ENCODE measurements at places on chromosomes 1 and 21. TPM values are rescaled to one million over a fixed set of nuclear protein-coding genes. Genes with fewer than 3 reads are reported as not detected.

Gene RPE65
- total RNA-seq, result not detected

Gene S100A5
- not detected for total RNA-seq

Gene SLC30A7
- total RNA-seq, result 37.0 TPM

Gene ERICH3
- not detected for total RNA-seq

Gene PSEN2
- 3.7 TPM for total RNA-seq

Gene FMN2
- total RNA-seq, result not detected

Gene TIAM1
- total RNA-seq, result 9.4 TPM

Gene BNIPL
- 3.8 TPM for total RNA-seq

Gene CLDN14
- total RNA-seq, result not detected

Gene KCNK1
- not detected for total RNA-seq

Gene APCS
- total RNA-seq, result not detected

Gene SLC30A2
- not detected for total RNA-seq

Gene TDRD10
- not detected for total RNA-seq

Gene MXRA8
- 7.4 TPM for total RNA-seq

Gene WNT2B
- total RNA-seq, result 0.33 TPM

Gene IGSF3
- total RNA-seq, result 0.05 TPM

Gene PLK3
- total RNA-seq, result 140 TPM

Gene ZMYND12
- total RNA-seq, result 0.39 TPM

Gene GJB3
- not detected for total RNA-seq

Gene PLA2G5
- total RNA-seq, result not detected

Gene ZNF670
- 2.5 TPM for total RNA-seq

Gene OR4F16
- total RNA-seq, result not detected

Gene VCAM1
- total RNA-seq, result not detected

Gene GRHL3
- not detected for total RNA-seq

Gene GJB4
- total RNA-seq, result not detected

Gene ATP6V1G3
- not detected for total RNA-seq

Gene SERTAD4
- total RNA-seq, result not detected

Gene C4BPA
- not detected for total RNA-seq

Gene SLAMF7
- 6.2 TPM for total RNA-seq

Gene AK4
- 0.91 TPM for total RNA-seq

Gene ITPKB
- 177 TPM for total RNA-seq

Gene AMY1A
- total RNA-seq, result not detected

Gene OR14I1
- not detected for total RNA-seq

Gene PROK1
- not detected for total RNA-seq

Gene CA14
- total RNA-seq, result not detected

Gene MATN1
- 0.96 TPM for total RNA-seq

Gene OR2T29
- not detected for total RNA-seq

Gene B3GALT2
- 0.93 TPM for total RNA-seq

Gene CLDN8
- not detected for total RNA-seq

Gene SPATA45
- not detected for total RNA-seq

Gene BSND
- not detected for total RNA-seq

Gene RNU1-3
- total RNA-seq, result 3,449 TPM

Gene KDF1
- total RNA-seq, result 2.8 TPM

Gene CD1E
- total RNA-seq, result not detected

Gene ARPC5
- 99.6 TPM for total RNA-seq

Gene KLHDC9
- total RNA-seq, result 0.60 TPM

Gene KCNK2
- not detected for total RNA-seq

Gene LRRIQ3
- total RNA-seq, result 2.0 TPM

Gene DDR2
- total RNA-seq, result 0.21 TPM

Gene SLC44A3
- not detected for total RNA-seq

Gene KCNE2
- not detected for total RNA-seq

Gene GJA9
- not detected for total RNA-seq

Gene AZIN2
- 11.3 TPM for total RNA-seq

Gene TTLL7
- total RNA-seq, result not detected

Gene ERG
- not detected for total RNA-seq

Gene AGL
- total RNA-seq, result 18.2 TPM

Gene ZBTB37
- total RNA-seq, result 28.8 TPM

Gene CCDC190
- not detected for total RNA-seq

Gene FAM72C
- total RNA-seq, result not detected

Gene SH3BGR
- 3.5 TPM for total RNA-seq
